ENCODE measurements at places on chromosomes 6 and 20.

- no peak for DNase-seq
These were observed 33.0 kb downstream of the FOXP4 start for GRCh38 chr6:41579088-41579610.

DNA sequence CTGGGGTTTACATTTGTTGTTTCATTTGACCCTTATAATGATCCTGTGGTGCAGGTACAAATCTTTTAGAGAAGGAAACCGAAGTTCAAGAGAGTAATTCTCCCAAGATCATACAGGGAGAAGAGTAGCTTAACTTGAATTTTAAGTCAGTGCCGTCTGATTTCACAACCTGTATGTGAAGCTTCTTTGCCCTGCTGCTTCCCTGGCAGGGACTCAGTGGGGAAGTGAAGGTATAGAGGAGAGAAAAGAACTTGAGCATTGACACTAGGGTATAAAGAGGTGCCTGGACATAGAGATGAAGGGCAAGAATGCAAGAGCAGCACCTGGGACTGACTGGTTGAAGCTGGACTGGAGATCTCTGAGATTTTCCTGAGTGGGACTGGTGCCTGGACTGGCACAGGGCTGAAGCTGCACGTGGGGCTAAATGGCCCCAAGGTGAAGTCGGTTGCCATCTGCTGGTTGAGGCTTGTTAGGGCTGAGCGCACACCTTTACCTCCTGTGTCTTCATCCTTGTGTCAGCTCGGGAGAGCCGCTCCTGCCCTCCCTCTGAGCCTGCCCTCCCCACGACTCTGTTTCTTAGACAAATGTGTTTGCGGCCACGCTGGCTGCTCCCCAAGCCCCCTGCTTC lies 41.8 kb downstream of the FARS2 start:
- DNase-seq, result peak; percentile 80

DNA sequence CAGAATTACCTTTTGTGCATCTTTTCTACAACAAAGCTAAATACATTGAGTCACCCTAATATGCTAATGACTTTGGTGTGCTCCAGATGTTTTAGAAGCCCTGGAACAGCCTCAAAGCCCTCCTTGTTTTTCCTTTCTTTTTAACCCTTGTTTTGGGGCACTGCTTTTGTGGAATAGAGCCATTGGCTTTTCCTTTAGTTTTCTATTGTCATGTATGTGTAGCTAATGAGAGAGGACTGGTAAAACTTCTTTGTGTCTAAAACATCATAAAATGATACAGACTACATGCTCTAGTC lies 158.8 kb downstream of the JARID2 start:
- no peak for DNase-seq

DNA sequence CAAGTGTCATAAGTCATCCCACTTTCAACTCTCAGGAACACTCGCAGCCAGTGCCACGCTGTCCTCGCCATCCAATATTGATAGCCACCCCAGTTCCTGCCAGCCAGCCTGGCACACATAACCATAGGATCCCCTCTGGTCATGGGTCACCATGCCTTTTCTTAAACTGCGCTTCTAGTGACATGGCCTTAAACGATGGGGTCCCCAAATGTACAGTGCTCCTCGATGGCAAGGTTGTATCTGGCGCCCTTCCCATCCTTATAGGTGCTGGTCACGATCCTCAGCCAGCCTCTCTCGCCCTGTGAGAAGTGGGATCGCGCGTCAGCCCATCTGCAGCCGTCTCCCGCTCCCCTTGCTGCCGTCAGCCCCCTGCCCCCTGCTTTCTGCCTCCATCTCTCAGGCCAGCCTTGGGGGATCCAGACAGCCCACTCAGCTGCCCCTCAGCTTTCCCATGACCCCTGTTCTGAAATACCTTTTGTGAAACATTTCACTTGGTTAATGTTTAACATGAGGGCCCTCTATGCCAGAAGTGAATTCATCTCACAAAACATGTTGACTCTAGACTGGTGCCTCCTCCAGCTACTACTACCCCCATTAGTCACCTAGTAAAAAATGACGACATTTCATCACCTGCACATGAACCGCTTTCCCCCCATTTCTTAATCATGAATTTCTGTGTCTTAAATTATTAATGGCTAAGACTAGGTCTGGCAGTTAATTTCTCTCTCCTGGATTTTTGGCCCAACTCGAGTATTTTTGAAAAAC lies 11.4 kb downstream of the CTSZ start:
- no peak for DNase-seq

DNA sequence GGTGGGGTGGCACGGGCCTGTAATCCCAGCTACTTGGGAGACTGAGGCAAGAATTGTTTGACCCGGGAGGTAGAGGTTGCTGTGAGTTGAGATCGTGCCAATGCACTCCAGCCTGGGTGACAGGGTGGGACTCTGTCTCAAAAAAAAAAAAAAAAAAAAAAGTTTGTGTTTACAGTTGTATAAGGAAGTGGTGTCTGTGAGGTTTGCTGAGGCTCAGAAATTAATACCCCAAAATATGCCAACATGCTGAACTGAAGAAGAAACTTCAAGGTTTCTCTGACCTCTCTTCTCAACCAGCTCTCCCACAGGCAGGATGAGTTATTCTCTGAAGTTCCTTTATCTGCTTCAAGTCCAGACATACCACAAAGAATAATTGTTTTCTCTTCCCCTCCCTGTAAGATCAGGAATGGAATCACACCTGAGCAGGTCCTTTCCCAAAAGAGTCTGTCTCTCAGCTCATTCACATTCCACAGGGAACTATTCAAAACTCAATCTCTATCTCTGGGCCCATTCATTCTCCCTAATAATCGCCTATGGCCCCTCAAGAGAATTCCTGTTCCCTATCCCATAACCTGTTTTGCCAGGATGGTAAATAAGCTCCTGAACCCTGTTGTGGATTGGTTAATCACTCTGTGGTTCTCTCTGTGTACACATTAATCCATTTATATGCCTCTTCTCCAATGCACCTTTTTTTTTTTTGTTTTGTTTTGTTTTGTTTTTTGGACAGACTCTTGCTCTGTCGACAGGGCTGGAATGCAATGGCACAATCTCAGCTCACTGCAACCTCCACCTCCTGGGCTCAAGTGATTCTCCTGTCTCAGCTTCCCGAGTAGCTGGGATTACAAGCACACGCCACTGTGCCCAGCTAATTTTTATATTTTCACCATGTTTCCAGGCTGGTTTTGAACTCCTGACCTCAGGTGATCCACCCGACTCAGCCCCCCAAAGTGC lies 17.4 kb upstream of the KIFC1 start:
- no peak for DNase-seq

DNA sequence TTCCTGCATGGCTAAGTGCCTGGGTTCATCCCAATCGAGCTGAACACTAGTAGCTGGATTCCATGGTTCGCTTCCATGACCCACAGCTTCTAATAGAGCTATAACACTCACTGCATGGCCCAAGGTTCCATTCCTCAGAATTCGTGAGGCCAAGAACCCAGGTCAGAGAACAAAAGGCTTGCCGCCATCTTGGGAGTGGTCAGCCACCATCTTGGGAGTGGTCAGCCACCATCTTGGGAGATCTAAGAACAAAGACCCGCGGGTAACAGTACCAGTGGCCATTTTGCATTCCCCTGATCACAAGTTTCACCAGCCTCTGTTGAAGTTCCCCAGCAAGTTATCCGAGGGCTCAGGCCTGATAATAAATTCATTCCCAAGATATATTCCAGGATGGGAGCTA lies 179.6 kb downstream of the LMBRD1 start:
- no peak for DNase-seq

- no peak for DNase-seq
These were observed 26.5 kb downstream of the HLA-DOB start for GRCh38 chr6:32790306-32790705.

DNA sequence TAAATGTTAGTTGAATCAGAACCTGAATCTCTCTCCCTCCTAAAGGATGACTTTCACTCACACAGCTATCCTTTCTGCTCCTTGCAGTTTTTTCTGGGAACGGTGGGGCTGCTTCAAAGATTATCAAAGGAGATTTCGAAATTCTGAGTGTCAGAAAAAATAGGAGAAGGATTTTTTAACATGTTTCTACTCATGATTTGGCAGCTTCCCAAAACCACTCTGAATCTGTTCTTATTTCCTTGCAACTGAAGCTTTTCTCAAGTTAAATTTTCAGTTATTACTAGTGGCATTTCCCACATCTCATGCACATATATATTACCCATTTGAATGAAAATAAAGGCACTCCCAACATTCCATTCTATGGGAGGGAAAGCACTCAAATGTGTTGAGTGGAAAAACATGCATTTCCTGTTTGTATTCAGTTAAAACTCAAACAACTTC lies 123.6 kb downstream of the LCA5 start:
- DNase-seq, result no peak

Measured in right lobe of liver (tissue), 6 donors.